ENCODE measurements at places on chromosomes 4 and X.

- peak; percentile 10 for DNase-seq
These were observed 45.5 kb downstream of the FAM9B start for GRCh38 chrX:8988446-8988845.

- no peak for DNase-seq
These were observed 343.5 kb downstream of the IDS start for GRCh38 chrX:149161435-149162088.

DNA sequence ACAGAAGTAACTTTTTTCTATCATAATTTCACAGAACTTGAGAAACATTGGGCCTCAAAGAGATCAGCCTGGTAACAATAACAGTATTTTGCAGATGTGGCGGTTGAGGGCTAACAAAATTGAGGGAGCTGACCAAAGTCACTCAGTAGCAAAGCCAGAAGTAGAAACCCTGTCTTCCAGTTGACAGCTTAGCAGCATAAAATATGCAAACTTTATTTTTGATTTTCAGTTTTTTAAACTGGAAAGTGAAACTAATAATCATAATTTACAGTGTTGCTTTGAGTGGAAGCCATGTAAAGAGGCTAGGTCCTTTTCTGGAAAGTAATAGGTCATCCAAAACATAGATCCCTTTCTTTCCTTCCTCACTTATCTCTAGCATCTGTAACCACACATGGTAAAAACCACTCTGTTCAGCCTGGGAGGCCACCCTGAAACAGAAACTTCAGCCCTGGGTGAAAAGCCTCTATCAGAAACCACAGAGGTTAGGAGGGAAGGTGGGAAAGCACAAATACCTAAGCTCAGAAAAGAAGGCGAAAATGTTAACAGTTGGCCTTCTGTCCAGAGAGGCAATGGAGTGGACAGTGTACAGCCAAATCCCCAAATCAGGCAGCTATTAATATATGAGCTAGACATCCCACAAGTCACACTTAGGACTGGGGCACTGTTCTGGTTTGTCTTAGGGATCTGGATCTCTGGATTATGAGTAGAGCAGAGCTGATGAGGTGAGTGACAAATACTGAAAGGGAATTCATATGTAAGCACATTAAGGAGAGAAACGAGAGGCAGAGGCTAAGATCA is 61.1 kb upstream of the ARSJ start:
- no peak for DNase-seq

- DNase-seq: no peak
These were observed 34.5 kb upstream of the HGFAC start for GRCh38 chr4:3407171-3407771.

GRCh38 chrX:281166-281999 is at the start of gene PLCXD1:
Gene PLCXD1, plus strand, starts transcription at chrX:281381. Its CDS starts 2,807 bp downstream, at chrX:284188.
- DNase-seq: no peak

DNA sequence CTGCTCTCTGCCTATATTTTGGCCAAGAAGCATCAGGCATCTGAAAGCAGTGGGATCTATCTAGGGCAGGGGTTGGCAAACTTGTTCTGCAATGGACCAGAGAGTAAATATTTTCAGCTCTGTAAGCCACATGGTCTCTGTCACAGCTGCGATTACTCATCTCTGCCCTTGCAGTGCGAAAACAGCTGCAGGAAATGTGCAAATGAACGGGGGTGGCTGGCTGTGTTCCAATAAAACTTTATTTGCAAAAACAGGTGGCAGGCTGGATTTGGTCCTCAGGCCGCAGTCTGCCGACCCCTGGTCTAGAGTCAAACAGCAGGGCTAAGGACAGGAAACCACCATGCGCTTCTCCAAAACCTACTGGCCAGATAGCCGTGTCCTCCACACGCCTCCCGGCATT is 48.6 kb downstream of the ACOX3 start:
- DNase-seq: no peak

DNA sequence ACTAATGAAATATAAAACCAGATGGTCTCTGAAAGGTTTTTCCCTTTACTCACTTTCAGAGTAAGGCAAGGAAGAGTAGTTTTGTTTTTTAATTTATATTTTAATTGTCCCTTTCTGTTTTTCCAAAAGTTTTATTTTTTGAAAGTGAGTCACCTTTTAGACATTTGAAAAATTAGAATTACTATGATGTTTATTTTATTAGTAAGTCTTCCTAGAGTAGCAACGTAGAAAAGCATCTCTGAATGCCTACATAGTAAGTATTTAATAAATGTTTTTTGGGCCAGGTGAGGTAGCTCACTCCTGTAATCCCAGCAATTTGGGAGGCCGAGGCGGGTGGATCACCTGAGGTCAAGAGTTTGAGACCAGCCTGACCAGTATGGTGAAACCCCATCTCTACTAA is 51.1 kb downstream of the TET2 start:
- DNase-seq: no peak

All from stimulated activated CD8-positive, alpha-beta memory T cell treated with anti-CD3 and anti-CD28 coated beads, Interleukin-7, amount 100 ng/mL, for 48 hours (primary cell).